ENCODE measurements at places on chromosomes 3 and 15.

GRCh38 chr3:128794770-128795649, 69.0 kb downstream of the RAB7A start:
- DNase-seq = peak; percentile 82
- H3K36me3 ChIP-seq = peaks cover 25% of the 10 kb centered on the region
- H3K27ac ChIP-seq = no peak overlapping the region
- no peaks in the 10 kb centered on the region for H3K27me3 ChIP-seq
- H3K4me3 ChIP-seq = no peak overlapping the region

- H3K27ac ChIP-seq = no peak overlapping the region
- DNase-seq = peak; percentile 40
- H3K4me3 ChIP-seq = no peak overlapping the region
- H3K36me3 ChIP-seq = no peaks in the 10 kb centered on the region
- no peaks in the 10 kb centered on the region for H3K4me1 ChIP-seq
These were observed 115.5 kb upstream of the C2CD4B start for GRCh38 chr15:62280625-62281024.

DNA sequence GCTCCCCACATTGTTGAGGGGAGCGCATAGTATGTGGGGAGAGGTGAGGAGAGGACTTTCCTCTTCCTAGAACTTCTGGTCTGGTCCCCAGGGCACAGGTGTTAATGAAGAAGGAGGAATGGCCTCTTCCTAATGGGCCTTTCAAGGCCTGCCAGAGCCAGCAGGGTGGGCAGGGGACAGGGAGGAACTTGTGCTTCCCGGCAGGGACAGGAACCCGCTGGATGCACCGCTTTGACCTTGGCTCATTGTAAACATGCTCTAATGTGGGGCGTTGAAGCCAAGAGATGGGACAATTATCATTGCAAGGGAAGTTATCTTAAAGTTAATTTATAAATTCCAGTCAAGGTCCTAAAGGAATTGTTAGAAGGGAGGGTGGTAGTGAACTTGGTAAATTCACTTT, 21.0 kb upstream of the CHRNB4 start:
- no peak for DNase-seq
- no peak overlapping the region for H3K4me3 ChIP-seq
- H3K36me3 ChIP-seq = no peaks in the 10 kb centered on the region
- H3K4me1 ChIP-seq = no peaks in the 10 kb centered on the region
- H3K27ac ChIP-seq = no peak overlapping the region

DNA sequence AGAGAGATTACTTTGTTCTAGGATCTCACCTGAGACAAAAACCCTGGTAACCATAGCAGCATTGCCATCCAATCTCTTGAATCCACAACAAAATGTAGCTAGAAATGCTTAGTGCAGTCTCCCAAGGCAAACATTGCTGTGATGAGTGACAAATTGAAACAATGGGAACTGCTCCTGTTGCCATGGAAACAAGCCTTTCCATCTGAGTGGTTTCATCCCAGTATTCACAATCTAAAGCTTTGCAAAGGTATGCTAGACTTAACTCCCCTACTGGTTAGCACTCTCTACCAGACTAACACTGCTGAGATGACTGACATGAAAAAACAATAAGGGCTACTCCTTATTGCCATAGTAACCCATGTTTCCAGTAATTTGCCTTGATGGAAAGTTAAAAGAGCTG, 172.6 kb upstream of the CNTN3 start:
- H3K27me3 ChIP-seq = no peaks in the 10 kb centered on the region
- H3K27ac ChIP-seq = no peak overlapping the region
- DNase-seq = no peak

- DNase-seq = no peak
- H3K27me3 ChIP-seq = peaks cover 6% of the 10 kb centered on the region
- H3K36me3 ChIP-seq = no peaks in the 10 kb centered on the region
These were observed 146.0 kb upstream of the SMAD3 start for GRCh38 chr15:66919421-66919820.

GRCh38 chr3:185149591-185149990, 3.3 kb downstream of the C3orf70 start:
- DNase-seq = no peak
- H3K27me3 ChIP-seq = no peaks in the 10 kb centered on the region
- no peak overlapping the region for H3K27ac ChIP-seq
- H3K4me3 ChIP-seq = no peak overlapping the region

DNA sequence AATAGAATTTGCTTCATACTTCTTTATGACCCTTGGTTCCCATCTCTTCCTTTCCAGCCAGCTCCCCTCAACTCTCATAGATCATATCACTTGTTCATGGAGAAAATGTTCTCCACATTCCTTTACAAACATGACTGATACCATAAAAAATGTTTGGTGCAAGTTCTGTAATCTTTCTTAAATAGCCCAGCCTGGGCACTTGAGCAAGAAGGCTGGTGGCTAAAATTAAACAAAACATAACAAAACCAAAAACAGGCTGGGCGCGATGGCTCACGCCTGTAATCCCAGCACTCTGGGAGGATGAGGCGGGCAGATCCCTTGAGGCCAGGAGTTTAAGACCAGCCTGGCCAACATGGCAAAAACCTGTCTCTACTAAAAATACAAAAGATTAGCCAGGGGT, 8.9 kb upstream of the POLR2M start:
- DNase-seq = no peak
- H3K36me3 ChIP-seq = no peaks in the 10 kb centered on the region
- H3K27me3 ChIP-seq = peaks cover 2% of the 10 kb centered on the region
- no peaks in the 10 kb centered on the region for H3K4me1 ChIP-seq

DNA sequence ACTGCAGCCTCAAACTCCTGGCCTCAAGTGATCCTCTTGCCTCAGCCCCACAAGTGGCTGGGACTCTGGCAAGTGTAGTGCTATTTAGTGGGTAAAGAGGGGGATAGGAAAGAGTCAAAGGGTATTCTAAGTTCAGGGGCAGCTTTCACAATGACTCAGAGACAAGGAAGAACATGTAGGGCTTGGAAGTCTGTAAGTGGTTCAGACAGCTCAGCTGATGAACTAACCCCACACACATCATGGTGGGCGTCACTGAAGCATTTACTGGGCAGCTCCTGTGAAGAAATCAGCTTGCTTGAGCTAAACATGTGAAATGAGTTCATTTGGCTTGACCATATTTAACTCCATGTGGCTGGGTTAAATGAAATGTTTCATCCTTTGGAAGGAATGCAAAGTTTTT, 34.6 kb upstream of the THSD4 start:
- DNase-seq = no peak
- no peak overlapping the region for H3K27ac ChIP-seq
- H3K4me1 ChIP-seq = peaks cover 14% of the 10 kb centered on the region

DNA sequence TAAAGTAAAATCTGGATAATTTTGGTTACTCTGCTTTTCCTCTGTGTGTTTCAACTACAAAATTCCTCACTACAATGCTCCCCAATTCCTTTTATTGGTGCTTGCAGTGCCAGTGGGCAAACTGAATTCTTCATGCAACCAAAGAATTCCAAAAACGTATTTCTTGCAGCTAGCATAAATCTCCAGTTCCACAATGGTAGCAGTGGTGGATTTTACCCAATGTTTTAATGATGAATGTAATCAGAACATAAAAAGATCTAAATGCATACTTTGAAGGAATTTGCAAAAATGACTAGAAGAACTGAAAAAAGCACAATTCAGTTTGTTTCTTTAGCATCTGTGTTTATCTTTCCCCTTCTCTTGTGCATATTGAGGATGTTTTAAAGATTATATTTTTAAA, 359.6 kb upstream of the TPRG1 start:
- no peaks in the 10 kb centered on the region for H3K27me3 ChIP-seq
- no peaks in the 10 kb centered on the region for H3K4me1 ChIP-seq
- no peak overlapping the region for H3K27ac ChIP-seq
- H3K4me3 ChIP-seq = no peak overlapping the region
- no peaks in the 10 kb centered on the region for H3K36me3 ChIP-seq
- DNase-seq = no peak

- no peak overlapping the region for H3K27ac ChIP-seq
- DNase-seq = peak; percentile 27
- no peaks in the 10 kb centered on the region for H3K36me3 ChIP-seq
These were observed 10.6 kb downstream of the RPS27L start for GRCh38 chr15:63146684-63147083.

- no peaks in the 10 kb centered on the region for H3K27me3 ChIP-seq
- no peaks in the 10 kb centered on the region for H3K36me3 ChIP-seq
- H3K4me1 ChIP-seq = no peaks in the 10 kb centered on the region
- H3K4me3 ChIP-seq = no peak overlapping the region
- no peak overlapping the region for H3K27ac ChIP-seq
These were observed 76.3 kb downstream of the RAB11A start for GRCh38 chr15:65945616-65946015.

DNA sequence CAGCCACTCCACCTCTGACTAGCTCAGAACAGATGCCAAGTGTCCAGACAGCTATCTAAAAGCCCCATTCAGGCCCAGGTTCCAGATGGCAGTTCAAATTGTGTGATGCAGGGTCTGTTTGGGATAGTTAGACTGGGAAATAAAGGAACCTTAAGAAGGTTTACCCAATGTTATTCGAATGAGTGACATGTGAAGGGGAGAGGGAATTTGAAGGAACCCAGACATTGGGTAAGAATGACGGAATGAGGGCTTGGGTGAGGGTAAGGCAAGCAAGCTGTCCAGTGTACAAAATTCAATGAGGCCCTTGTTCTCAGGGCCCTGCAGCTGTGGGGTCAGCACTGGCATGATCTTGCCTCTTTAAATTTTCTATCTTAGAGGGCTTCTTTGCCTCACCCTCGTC, 34.1 kb downstream of the ATP13A5 start:
- H3K27ac ChIP-seq = no peak overlapping the region
- no peaks in the 10 kb centered on the region for H3K4me1 ChIP-seq
- no peak for DNase-seq
- no peaks in the 10 kb centered on the region for H3K36me3 ChIP-seq

DNA sequence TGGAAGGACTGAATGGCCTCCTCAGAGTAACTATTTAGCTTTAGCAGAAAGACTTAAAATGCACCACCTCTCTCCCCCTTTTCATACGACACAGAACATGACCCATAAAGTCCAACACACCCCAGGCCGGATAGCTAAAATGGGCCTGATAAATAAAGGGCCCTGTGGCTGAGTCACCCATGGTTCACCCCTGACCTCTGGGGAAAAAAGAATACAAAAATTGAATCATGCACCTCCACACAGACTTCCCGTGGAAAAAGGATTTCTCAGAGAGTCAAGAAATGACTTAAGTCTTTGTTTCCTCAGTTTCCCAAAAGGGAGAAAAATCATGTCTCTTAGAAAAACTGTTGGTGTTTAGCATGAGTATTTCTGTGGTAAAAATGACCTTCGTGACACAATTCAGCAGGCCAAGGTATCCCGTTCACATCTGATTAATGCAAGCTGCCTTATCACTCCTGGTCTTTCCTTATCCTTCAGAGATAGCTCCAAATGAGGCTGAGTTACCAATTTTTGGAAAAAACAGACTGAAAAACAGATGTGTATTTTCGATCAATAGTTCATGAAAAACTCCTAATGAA, 34.0 kb upstream of the ARHGEF3 start:
- no peak overlapping the region for H3K27ac ChIP-seq
- no peaks in the 10 kb centered on the region for H3K4me1 ChIP-seq
- no peak overlapping the region for H3K4me3 ChIP-seq
- no peak for DNase-seq
- no peaks in the 10 kb centered on the region for H3K36me3 ChIP-seq
- H3K27me3 ChIP-seq = no peaks in the 10 kb centered on the region

DNA sequence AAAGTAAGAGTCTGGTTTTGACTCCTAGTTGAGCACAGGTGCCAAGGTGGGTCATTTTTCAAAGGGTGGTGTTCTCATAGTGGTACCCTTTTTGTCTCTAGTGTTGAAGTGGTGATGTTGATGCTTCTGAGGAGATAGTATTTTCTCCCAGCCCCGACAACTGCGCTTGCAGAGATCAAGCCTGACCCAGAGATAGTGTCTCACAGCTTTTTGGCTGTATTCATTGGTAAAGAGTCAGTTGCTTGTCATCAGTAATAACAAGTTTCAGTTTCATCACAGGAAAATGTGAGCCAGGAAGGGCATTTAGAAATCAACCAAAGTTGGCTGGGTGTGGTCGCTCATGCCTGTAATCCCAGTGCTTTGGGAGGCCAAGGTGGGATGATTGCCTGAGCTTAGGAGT, 139.3 kb downstream of the NFKBIZ start:
- no peaks in the 10 kb centered on the region for H3K4me1 ChIP-seq
- DNase-seq = no peak
- H3K27me3 ChIP-seq = no peaks in the 10 kb centered on the region
- H3K36me3 ChIP-seq = no peaks in the 10 kb centered on the region

DNA sequence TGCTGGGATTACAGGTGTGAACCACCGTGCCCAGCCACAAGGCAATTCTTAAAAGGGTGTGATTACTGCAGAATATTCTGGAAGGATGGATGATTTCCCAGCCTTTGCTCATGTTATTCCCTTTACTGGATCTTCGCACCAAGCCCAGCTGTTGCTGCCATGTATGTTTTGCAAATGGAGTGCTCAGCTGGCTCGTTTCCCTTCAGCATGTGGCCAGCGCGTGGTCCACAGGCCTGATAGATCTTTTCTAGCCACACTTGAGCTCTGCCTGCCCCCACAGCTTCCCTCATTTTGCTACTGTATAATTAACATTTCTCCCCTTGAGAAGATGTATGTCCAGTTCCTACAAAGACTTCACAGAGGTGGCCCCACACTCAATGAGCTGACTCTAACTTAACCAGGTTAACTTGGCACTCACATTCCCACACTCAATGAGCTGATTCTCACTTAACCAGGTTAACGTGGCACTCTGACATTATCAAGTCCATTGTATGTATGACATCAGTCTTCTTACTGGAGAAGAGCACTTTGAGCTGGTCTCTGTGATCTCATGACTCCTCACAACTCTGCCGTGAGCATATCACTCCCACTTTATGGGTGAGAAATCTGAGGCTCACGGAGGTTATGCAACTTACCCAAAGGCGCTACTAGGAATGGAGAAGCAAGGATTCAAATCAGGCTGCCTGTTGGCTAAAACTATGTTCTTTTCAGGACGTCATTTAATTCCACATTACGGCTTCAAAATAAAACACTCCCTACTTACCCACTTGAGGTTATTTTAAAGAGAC, 49.2 kb downstream of the TM4SF4 start:
- H3K36me3 ChIP-seq = no peaks in the 10 kb centered on the region
- DNase-seq = no peak
- H3K27me3 ChIP-seq = no peaks in the 10 kb centered on the region
- no peak overlapping the region for H3K27ac ChIP-seq

GRCh38 chr3:184743248-184743647, 31.4 kb upstream of the MAGEF1 start:
- no peak overlapping the region for H3K27ac ChIP-seq
- no peaks in the 10 kb centered on the region for H3K27me3 ChIP-seq
- no peaks in the 10 kb centered on the region for H3K36me3 ChIP-seq
- DNase-seq = no peak

- no peaks in the 10 kb centered on the region for H3K27me3 ChIP-seq
- H3K36me3 ChIP-seq = no peaks in the 10 kb centered on the region
- H3K4me1 ChIP-seq = no peaks in the 10 kb centered on the region
- no peak overlapping the region for H3K27ac ChIP-seq
These were observed 60.9 kb upstream of the FSIP1 start for GRCh38 chr15:39843565-39843964.

GRCh38 chr3:177673112-177673914, 476.0 kb upstream of the TBL1XR1 start:
- H3K4me3 ChIP-seq = no peak overlapping the region
- peak; percentile 48 for DNase-seq
- no peaks in the 10 kb centered on the region for H3K36me3 ChIP-seq
- no peaks in the 10 kb centered on the region for H3K27me3 ChIP-seq
- no peaks in the 10 kb centered on the region for H3K4me1 ChIP-seq

Measured in small intestine (tissue), 16 donors.